Activated T-cell treated with anti-CD3 and anti-CD28 coated beads, Interleukin-2, amount 50 U/mL, for 4 hours (primary cell): ENCODE measurements at places on chromosomes 11 and 22.

DNA sequence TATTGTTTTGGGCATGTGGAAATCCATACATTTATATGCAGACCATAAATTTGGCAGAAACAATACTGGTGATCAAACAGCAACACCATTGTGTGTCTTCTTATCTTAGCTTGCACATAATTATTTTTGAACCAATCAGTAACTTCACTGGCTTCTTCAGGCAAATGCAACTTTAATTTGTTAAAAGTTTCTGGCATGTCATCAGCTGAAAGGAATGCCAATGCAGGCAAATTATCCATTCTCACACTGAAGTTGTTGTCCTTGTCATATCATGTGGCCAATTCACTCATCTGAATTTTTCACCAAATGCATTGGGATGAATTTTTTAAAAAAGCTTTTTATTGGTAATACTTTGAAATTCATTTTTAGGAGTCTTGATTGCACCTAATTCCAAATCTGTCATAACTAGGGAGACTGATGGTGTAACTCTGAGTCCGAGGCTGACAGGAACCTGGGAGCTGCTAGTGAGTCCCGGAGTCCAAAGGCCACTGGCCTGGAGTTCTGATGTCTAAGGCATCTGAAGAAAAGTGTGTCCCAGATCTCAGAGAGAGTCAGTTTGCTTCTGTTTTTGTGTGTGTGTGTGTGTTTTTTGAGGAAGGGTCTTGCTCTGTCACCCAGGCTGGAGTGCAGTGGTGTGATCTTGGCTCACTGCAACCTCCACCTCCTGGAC is 17.4 kb upstream of the OR10V1 start:
- DNase-seq, result no peak

DNA sequence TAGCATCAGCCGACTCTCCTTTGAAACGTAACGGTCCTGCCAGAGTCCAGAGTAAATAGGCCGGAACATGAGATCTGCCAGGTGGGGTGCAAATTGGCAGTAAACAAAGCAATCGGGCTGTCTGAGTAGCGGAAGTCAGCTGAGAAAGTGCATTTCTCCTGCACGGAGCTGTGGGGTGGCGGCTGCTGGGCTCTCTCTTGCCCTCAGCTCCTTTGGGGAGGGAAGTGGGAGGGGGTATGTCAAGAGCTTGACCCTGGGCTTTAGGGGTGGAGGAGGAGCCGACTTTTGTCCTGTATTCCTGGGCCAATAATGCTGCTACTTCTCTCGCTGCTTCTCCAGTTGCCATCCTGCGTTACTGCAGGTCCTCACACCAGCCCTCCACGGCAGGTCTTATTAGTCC is 11.6 kb downstream of the GRIK4 start:
- DNase-seq, result no peak

DNA sequence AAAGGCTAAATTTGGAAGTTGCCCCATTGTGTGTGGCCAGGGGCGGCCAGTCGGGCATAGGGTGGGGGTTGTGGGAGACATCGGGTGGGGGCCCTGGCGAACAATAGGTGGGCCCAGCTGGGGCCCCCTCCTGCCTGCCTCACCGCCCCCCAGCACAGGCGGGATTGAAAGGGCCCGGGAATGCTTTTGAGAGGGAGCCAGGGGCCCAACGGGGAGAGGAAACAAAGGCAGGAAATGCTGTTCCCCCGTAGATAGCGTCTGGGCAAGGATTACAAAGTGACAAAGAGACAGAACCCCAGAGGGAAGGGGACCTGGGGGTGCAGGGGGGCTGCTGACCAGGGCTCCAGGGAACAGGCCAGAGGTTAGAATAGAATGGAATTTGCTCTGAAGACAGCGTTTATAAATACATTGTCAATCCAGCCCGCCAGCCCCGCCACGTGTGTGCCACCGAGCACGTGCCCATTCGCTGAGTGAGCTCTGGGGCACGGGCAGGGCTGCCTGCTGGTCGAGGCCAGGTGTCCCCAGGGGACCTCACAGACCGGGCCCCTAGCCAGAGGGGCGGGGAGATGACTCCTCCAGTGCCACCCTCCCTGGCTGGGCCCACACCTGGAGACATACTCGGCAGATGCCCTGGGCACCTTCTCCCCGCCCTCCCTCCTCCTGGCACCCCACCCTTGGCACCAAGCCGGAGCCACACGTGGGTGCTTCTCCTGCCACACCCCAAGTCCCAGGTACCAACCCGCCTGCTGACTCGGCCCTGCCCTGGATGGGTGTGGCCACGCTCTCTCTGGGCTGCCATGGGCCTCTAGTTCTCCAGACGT is 9.7 kb downstream of the PDGFB start:
- no peak for DNase-seq

DNA sequence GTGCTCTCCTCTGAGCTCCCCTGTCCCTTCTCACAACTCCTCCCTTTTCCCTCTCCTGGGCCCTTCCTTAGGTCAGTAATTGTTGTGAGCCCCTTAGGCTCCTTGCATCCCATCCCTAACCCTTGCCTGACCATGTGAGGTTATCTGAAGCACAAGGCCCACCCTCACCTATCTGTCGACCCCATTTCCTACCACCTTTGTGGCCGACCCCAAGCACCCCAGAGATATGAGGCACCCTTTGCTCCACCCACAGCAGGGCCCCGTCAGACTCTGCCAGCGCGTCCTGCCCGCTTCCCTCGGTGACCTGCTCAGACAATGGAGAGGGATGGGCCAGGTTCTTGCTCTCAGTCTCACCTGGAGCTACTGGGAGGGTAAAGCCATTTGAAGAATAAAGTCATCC is 1.3 kb downstream of the GNG3 start:
- peak; percentile 35 for DNase-seq

DNA sequence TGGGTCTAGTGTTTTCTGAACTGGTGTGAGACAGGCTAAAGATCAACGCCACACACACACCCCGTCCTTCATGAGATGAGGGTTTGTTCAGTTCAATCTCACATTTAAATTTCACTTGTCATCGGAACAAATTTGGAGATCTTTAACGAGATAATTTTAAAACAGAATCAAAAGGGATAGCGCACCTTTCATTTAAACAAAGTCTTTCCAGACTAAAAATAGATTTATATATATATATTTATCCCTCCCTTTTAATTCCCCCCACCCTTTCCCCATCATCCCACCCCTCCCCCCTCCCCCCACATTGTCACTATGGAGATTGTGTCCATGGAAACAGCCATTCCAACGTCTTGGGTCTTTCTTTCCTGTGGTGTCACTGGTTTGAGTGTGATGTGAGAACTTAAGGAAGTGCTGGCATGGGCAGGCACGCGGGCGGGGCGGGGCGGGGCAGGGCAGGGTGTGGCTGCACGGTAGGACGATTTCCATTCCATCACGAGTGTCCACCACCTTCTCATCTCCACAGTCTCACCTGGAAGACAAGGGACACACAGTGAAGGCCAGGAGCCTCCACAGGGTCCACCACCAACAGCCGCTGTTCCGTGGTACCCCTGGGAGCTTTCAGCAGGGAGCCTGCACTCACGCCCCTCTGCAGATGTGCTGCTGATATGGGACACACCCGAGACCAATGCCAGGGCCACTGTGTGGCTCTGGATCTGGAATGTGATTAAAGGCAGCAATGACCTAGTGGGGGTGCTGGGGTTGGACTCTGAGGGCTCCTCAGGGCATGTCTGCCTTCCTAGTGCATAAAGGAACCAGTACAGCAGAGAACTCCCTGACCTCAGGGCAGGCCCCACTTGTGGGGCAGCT is 30.5 kb upstream of the CYP2D6 start:
- no peak for DNase-seq

GRCh38 chr11:2898366-2899079 is 12.9 kb upstream of the CDKN1C start:
- peak; percentile 36 for DNase-seq

GRCh38 chr11:23846902-23847422 is 649.9 kb upstream of the LUZP2 start:
- no peak for DNase-seq

GRCh38 chr11:119006656-119007055 is 8.7 kb downstream of the CENATAC start:
- DNase-seq, result no peak

- DNase-seq, result no peak
These were observed 259.6 kb downstream of the TBC1D22A start for GRCh38 chr22:47022075-47022473.

DNA sequence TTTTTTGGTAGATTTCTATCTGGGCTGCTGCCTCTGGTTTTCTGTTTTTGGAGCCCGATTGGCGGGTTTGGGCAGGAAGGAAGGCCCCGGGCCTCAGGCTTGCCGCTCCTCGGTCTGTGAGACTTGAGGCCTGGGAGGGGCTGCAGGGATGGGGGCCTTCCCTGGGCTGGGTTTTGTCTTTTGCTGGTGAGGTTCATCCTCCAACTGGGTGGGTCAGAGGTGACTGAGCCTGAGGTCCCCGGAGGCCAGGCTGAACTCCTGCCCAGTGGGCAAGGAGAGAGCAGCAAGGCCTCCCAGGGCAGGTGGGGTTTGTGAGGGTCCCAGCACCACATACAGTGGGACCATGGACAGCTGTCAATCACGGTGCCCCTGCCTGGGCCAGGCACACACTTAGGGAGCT is 15.0 kb downstream of the MPPED1 start:
- DNase-seq, result no peak

GRCh38 chr22:36155702-36156101 is 4.9 kb downstream of the APOL3 start:
- DNase-seq, result no peak

GRCh38 chr11:42407341-42407740 is 904.5 kb upstream of the API5 start:
- DNase-seq, result no peak

DNA sequence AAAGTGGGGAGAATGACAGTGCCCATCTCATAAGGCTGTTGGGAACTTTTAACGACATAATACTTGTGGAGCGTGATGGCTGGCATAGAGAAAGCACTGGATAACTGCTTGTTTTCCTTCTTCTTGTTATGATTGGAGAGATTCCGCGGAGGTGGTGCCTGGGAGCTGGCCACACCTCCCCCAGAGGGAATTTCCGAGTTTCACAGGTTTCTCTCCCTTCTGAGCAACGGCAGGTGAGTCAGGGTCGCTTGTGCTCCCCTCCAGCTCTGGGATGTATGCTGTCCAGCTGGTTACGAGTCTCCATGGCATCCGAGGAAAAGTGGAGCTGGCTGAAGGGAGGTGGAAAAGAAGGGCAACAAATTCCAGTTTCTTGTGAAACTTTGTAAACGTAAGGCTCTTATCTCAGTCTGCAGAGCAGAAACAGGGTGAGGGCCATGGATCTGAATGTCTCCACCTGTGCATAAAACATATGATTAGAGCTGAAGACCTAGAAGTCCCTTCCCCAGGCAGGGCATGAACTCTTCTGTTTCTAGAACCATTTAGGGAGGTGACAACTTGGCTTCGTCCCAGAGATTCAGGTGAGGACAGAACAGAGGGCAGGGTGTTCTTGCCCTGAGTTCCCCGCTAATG is 10.0 kb upstream of the PLET1 start:
- no peak for DNase-seq

DNA sequence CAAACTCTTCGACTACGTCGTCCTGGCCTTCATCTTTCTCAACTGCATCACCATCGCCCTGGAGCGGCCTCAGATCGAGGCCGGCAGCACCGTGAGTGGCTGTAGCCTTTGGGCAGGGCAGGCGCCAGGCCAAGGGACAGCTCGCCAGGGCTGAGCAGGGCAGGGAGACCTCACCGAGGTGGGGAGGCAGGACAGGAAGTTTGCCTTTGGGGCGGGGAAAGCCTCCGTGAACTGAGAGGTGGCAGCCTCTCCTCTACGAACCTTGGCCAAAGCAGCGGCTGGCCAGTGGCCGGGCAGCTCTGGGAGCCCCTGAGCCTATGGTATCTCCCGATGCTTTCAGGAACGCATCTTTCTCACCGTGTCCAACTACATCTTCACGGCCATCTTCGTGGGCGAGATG is 93.2 kb downstream of the CACNA1I start:
- DNase-seq, result no peak

DNA sequence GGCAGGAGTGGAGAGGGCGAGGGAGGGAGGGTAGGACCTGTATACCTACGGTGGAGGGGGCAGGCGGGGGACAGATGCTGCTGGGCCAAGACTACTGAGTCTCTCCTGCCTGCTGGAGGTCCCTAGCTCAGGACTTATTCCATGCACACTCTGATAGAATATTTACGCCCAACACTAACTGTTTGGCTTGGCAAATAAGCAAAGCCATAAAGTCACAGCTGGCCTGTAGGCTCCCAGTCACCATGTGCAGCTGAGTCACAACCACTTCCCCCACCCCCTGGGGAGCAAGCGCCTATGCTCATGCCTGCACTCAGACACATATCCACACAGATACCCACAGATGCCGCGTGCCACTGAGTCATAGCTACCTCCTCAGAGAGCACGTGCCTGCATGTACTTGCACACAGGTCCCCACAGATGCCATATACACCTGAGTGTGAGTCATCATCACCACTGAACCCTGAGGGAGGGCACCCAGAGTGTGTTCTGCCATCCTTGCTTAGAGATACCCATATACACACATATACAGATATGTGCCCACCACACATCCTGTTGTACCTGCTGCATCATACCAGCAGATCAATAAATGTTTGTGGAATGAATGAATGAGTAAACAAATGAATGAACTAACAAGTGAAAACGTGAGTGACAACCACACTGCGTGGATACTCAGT is 95.8 kb downstream of the SWAP70 start:
- peak; percentile 91 for DNase-seq

DNA sequence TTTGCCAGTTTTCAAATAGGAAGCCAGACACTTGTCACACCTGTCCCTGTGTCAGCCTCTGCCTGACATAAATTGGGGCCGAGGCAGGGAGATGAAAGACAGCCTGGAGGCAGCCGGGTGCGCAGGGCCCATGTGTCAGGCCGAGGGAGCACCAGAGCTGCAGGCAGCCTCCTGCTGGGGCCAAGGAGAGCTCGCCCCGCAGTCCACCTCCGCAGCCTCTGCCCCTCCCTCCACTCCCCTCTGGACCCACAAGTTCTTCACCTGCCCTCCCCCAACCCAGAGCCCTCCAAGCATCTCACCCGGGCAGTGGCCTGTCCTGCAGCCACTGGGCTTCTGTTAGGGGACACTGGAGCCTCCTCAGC is 8.8 kb downstream of the RTN4R start:
- DNase-seq, result no peak

DNA sequence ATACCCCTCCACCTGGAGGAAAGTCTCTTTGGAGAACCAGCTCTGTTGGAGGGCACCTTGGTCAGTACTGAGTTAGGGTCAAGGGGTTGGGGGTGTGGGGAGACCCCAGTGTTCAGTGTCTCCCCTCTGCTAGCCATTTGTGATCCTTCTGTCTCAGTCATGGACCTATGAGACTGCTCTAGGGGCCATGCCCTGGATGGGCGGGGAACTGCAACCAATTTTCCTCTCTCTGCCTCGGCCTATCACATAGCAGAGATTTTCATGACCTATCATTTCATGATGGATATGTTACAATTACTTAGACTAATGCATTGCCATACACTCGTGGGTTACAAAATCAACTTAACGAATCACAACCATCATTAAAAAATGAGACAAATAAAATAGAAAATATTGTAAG is 7.4 kb downstream of the OTOG start:
- no peak for DNase-seq

GRCh38 chr22:41508770-41509170 is 35.5 kb downstream of the POLR3H start:
- no peak for DNase-seq
